Right kidney (tissue), 9 donors: ENCODE measurements at places on chromosomes 1 and 21.

GRCh38 chr1:8679929-8680663, 137.3 kb downstream of the RERE start:
- no peak for DNase-seq

DNA sequence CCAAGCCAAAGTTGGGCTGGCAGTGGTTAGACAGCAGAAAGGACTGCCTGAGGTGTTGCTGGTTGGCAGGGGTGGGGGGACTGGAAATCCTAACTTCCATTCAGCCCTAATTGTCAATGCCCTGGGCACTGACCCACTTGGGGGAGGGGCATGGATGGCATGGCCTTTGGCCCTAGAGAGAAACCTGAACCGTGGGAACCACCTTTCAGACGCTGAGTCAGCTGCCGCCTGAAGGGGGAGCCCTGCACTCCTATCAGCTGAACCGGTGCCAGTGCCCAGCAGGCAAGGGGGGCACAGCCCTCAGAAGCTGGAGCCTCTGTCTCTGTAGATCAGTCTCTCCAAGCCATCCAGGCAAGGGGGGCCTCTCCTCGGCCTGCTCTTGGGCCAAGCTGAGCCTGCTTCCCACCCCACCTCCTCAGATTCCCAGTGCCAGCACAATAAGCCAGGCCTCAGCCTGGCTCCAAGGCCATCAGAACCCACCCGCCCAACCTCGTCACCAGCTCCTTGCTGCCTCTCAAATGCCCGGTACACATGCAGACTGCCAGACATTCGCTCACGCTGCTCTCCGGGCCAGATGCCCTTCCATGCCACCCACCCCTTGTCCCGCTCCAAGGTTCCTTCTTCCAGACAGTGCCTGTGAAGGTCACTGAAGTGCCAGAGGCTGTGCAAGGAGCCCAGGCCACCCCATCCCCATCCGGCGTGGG, 11.6 kb downstream of the TINAGL1 start:
- DNase-seq = peak; percentile 54

DNA sequence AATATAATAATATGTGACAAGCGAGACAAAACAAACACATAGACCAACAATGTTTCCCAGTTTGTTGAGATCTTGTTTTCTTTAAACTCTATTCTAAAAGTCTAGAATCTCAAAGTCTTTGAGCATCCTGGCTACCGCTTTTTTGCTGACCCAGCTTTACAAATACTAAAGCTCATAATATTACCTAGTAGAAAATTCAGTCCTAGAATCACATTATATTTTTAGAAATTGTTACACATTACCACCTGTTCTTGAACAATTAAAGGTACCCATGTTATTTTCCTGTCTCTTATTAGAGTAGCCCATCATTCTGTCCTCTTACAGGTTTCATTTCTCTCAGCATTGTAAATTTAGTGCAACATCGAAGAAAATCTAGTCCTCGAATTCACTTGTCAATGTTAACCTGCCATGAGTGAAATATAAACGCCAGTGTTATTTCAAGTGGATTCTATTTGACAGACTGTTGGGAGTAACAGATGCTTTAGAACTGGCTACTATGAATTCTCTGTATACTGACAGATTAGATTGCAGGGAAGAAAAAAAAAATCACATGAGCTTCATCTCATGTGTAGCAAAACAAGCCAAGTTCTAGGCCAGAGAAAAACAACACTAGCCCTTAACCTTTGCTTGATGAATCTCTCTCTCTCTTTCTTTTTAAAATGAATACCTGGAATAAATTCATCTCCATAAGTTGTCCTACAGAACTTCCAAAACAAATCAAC, 851.2 kb upstream of the ADAMTS5 start:
- no peak for DNase-seq

- no peak for DNase-seq
These were observed 2.5 kb upstream of the TSPEAR start for GRCh38 chr21:44713846-44714245.

DNA sequence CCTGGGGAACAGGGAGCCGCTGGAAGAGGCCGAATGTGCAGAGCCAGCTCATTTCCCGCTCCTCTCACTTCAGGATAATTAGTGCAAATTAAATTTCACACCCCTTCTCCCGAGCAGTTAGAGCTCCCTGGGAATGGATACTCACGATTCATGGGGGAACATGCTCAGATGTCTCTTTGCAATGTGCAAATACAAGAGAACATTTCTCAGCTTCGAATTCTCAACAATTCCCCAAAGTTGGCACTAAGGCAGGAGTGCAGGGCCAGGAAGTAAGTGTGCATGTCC, 54.9 kb downstream of the CAMK2N1 start:
- no peak for DNase-seq

GRCh38 chr1:28915031-28915895, 894 bp downstream of the EPB41 start:
- DNase-seq = peak; percentile 90

DNA sequence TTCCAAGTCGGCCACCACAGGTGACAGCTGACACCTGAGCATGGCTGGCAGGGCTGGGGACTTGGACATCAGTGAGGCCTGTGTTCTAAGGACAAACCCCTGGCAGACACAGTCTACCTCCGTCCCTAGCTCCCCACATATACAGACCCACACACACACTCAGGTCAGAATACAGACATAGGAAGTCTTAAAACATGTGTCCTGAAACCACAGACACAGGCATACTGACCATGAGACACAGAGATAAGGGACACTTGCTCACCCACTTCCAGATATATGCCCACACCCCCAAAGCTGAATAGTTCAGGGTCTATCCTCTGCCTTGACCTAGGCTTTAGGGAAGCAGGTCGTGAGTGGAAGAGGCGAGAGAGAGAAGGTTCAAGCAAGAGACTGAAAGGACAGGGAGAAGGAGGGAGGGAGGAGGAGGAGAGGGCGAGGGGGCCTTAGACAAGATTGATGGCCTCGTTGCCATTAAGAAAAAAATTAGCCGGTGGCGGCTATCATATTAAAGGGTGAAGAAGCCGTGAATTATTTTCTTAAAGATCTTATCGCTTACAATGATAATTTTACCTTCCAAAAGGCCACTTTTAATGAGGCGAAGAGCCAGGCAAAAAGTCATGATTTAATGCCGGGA, 49.9 kb downstream of the TMEM53 start:
- no peak for DNase-seq

DNA sequence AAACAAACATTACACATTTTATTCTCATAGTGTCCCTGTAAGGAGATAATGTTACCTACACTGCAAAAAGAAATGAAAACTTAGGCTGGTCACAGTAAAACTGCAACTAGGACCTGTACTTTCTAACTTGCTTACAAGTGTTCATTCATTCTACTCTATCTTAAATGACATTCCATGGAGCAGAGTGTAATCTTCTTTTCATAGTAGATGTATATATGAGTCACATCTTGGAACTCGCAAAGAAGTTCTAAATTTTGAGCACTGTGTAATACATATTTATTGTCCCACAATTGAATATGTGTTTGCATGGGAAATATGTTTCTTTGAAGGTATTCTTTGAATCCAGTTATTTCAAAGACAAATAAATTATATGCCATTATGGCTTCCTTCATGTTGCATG, 1258.5 kb upstream of the ADGRL2 start:
- no peak for DNase-seq
